Activated naive CD8-positive, alpha-beta T cell treated with anti-CD3 and anti-CD28 coated beads, Interleukin-2, amount 10 ng/mL, durations not matched to agents 7 days and 5 days (primary cell): ENCODE measurements at places on chromosomes 7 and 10. TPM values are rescaled to one million over a fixed set of nuclear protein-coding genes. Genes with fewer than 3 reads are reported as not detected.

Gene TMEM176A
- total RNA-seq, result not detected

Gene EBF3
- not detected for total RNA-seq

Gene ANKRD1
- not detected for total RNA-seq

Gene CDC14C
- not detected for total RNA-seq

Gene IRF5
- 8.2 TPM for total RNA-seq

Gene ZYX
- total RNA-seq, result 199 TPM

Gene ZNF117
- 7.7 TPM for total RNA-seq

Gene STEAP1
- total RNA-seq, result not detected

Gene SLC26A4
- 0.17 TPM for total RNA-seq

Gene NME8
- total RNA-seq, result not detected

Gene NPC1L1
- total RNA-seq, result 0.11 TPM

Gene DRGX
- not detected for total RNA-seq
